ENCODE measurements at places on chromosomes 3 and 15.

DNA sequence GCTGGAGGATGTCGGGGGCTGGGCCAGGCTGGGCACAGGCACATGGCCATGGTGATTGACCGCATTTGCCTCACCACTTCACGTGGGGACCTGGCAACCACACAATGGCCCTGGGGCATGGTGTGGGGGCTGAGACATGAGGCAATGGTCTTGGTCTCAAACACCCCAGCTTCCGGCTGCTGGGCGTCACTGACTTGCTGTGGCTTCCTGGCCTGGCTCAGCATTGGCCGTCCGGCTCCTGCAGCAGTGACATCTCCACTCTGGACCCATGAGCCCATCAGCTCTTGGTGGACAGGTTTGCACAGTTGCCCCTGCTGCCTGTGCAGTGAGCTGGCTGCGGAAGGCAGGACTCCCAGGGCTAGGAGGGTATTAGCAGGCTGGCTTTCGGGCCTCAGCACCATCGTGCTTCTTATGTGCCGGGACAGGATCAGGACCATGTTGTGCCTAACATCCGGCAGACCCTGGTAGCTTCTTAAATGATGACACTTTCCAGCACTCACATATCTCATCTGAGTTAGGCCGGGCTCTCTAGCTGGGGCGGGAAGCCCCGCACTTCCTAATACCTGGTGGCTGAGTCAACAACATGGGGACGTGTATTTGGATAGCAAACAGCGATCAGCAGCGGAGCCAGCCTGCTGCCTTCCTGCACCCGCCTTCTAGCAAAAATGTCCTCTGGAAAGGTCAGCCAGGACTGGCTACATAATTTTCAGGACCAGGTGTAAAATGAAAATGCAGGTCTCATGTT is 34.1 kb downstream of the ZNF710 start:
- DNase-seq, result peak; percentile 72

DNA sequence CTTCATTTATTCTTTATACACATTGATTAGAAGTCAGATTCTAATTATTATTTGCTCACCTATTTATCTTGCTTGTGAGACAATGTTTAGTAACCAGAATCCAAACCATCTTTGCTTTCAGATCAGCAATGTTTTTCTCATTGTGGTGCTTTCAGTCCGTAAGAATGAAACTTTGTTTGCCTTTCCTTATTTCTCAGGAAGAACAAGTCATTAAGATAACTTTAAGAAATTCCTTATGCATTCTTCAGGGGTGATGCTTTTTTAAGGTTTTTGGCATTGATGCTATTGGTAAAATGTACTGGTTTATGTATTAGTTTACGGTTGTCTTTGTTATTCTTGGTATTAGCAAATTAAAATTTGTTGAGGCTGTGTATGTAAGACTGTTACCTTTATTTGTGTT is 120.8 kb upstream of the POU1F1 start:
- DNase-seq, result no peak

- DNase-seq, result no peak
Observed at GRCh38 chr3:51057121-51057520, 328.0 kb upstream of the MANF start.

DNA sequence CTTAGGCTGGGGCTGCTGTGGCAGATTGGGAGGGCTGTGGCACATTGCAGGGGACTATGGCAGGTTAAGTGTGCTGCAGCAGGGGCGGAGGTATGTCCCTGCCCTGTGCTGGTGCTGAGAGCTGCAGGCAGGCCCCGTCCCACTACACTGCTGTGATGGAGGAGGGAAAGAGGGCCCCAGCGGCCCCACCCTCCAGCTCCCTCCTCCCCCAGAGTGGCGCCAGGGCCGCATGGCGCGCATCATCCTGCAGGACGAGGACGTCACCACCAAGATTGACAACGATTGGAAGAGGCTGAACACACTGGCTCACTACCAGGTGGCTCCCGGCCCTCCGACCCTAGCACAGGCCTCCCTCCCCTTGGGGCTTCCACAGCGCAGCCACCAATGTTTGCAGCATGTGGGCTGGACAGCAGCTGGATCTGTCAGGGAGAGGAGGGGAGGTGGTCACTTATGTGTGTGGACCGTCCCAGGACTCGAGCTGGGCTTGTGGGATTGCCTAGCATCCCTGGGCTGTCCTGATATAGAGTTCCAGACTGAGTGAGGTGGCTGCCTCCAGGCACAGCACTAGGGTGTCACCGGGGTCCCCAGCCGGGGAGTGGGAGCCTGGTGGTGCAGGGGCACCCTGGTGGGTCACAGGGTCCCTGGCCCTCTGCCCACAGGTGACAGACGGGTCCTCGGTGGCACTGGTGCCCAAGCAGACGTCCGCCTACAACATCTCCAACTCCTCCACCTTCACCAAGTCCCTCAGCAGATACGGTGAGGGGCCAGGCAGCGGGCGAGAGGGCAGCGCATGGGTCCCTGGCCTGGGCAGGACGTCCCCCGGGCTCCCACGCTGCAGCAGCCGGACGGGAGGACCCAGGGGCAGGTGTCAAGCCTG is 46.1 kb downstream of the PLXNA1 start:
- DNase-seq, result no peak

DNA sequence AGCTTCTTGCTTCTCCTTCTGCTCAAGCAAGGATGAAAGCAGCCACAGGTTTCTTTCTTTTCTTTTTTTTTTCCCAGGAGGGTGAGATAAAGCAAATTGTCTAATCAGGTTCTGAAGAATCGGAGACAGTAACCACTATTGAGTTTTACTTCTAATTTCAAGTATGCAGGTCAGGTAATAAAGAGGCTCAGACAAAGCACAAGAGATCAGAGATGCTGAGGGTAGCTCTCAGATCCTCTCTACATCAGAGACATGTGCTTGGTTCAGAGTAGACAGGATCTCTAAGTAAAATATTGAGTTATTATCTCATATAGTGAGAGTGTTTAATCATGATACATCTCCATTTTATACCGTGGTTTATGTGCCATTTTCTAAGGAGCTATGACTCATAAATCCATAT is 168.5 kb downstream of the NFKBIZ start:
- no peak for DNase-seq

DNA sequence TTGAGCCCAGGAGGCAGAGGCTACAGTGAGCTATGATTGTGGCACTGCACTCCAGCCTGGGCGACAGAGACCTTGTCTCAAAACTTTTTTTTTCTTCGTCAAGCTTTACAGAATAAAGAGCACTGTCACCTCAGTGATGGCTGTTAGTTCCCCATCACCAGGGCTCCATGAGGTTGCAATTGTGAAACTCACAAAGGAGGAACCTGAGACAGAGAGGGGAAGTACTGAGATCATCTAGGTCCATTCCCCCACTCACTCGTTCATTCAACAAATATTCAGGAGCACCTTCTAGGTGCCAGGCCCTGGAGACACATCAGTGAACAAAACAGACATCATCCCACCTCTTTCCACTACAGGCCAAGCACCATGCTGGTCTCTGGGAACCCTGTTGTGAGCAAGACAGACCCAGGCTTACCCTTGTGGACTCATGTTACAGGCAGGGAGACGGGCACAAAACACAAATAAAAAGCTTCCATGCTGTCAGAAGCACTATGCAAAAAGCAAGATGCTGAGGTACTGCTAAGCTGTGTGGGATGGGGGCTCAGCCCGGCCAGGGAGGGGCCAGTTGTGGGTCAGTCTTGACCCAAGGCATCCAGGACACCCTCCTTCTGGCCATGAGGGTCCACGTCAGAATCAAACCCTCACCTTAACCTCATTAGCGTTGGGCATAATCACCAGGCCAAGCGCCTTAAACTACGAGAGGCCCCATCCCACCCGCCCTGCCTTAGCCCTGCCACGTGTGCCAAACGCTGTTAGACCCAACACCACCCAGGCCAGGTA is 2.1 kb upstream of the RHO start:
- no peak for DNase-seq

DNA sequence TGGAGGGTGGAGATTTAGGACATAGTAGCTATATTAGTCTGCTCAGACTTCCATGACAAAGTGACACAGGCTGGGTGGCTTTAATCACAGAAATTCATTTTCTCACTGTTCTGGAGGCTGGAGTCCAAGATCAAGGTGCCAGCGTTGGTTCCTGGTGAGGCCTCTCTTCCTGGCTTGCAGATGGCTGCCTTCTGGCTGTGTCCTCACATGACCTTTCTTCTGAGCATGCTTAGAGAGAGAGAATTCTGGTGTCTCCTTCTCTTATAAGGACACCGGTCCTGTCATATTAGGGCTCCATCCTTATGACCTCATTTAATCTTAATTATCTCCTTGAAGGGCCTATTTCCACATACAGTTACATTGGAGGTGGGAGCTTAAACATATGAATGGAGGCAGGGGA is 14.9 kb upstream of the SHC4 start:
- no peak for DNase-seq

- no peak for DNase-seq
Observed at GRCh38 chr15:36726224-36726623, 146.8 kb downstream of the CDIN1 start.

- DNase-seq, result no peak
Observed at GRCh38 chr15:89809093-89809786, 5.4 kb downstream of the ANPEP start.

DNA sequence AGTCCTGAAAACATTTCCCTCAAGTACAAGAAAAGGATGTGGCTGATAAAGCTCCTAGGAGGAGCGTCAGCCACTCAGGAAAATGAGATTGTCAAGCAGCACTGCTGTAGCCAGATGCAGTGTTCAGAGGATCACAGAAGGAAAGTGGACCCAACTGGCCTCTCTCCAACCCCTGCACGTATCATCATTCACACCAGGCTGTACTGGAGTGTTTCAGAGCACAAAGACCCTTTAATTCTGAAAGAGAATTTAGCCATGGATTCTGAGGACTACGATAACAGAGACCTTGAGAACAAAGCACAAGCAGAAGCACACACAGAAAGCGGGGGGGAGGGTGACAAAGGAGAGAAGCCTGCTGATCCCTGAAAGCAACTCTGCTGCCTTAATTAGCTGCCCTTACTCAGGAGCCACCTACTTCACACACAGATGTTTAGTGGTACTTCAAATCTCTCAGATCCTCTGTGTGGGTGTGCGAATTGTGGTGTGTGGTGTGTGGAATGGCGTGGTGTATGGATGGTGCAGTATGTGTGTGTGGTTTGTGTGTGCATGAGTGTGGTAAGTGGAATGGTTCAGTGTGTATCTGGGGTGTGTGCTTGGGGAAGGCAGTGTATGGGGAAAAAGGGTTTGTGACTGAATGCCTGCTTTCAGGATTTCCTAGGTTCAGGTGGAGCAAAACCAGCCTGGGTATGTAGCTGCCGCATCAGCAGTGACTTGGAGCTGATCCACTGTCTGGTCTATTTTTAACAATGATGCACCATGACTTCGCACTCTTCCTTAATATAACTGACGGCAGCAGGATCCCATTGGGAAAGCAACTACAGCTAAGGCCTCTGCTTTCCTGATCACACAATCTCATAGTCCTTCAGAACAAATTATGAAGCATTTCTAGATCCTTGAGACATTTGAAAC is 192.5 kb downstream of the RSL24D1 start:
- no peak for DNase-seq

GRCh38 chr3:66404903-66405700 is 95.7 kb downstream of the LRIG1 start:
- DNase-seq, result no peak

DNA sequence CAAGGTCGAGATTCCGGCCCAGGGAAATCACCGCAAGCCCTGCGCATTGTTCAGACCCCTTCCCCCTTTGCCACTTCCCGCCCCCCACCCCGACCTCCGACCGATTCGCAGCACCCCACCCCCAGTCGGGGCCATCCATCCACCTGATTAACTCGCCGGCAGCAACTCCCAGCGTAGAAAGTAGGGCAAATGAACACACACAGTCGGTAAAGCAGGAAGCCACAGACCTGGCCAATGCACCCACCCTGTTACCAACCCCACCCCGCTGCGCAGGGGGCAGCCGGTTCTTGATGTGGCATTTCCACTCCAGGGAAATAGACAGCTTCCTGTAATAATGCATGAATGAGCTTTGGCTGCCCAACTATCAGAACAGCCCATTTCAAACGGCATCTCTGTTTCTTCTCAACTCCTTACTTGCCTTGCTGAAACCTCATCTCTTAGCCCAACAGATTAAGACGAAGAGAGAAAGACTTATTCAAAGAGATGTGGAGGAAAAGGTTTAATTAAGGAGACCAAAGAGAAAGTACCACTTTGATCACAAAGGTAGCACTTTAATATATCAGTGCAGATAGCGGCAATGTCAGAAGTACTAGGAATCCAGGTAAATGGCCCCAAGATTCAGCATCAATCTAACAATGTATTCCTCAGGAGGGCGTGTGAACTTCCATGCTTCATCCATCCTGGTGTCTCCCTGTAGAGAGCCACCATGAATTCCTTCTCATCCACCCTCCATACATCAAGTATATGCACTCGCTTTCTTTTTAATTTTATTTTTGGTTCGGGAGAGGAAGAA is 1.9 kb downstream of the TNIK start:
- DNase-seq, result peak; percentile 53

DNA sequence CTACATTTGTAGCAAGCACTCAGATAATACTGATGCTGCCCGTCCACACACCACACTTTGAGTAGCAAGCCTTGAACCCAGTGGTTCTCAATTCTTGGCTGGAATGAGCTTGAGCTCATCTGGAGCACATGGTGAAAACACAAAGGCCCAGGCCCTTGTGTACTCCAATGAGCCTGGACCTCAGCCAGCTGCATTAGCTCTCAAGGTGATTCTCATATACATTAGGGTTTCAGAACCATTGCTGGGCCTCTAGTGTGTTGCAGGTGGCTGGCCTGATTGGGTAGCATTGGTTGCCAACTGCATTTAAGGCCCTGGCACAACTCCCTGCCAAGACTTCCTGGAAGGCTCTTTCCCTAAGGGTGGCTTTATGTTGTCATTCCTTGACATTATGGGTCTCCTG is 23.4 kb upstream of the ZFAND6 start:
- no peak for DNase-seq

- no peak for DNase-seq
Observed at GRCh38 chr3:72721683-72722381, 126.4 kb downstream of the SHQ1 start.

GRCh38 chr3:47444103-47444502 is 31.6 kb downstream of the SCAP start:
- DNase-seq, result no peak
